CD14-positive monocyte (primary cell): ENCODE measurements at places on chromosomes 5 and 9.

DNA sequence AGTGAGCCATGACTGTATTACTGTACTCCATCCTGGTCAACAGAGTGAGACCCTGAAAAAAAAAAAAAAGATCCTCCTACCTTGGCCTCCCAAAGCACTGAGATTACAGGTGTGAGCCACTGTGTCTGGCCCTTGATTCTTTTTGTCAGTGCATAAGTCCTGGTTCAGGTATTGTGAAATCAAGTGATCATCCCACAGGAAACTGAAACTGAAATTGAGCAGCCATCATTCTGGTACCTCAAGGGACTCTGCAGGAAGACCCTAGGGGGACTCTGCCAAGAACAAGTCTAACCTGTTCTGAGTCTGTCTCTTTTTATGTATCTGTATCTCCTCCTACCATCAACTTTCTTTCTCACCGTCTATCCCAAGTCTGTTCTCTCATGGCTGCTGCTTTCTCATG, 1.9 kb upstream of the DCAF10 start:
- DNase-seq = no peak

DNA sequence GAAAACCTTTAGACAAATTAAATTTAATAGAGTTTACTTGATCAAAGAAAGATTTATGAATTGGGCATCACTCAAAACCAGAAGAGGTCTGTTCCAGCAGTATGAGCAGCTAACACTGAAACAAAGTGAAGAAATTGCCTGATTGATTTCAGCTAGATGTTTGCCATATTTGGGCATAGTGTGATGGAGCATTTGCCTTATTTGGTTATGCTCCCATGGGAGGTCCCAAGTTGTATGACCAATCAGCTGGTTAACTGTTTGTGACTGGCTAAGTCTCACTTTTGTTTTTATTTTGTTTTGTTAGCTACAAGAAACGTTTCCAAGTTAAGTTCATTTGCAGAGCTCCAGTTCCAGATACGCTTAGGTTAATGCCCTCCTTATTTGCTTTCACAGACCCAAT, 53.3 kb upstream of the LMNB1 start:
- DNase-seq = no peak

- DNase-seq = no peak
These were observed 654.3 kb downstream of the CCDC171 start for GRCh38 chr9:16207161-16207560.

GRCh38 chr9:33517373-33517772, 6.7 kb upstream of the ANKRD18B start:
- DNase-seq = no peak

DNA sequence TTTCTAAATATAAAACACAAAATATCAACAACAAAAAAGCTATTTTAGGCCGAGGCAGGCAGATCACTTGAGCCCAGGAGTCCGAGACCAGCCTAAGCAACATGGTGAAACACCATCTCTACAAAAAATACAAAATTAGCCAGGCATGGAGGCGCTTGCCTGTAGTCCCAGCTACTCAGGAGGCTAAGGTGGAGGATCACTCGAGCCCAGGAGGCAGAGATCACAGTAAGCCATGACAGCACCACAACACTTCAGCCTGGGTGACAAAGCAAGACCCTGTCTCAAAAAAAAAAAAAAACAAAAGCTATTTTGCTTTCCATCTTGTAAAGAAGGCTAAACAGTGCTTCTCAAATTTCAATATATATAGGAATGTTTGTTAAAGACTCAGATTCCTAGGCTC, 11.3 kb downstream of the C5orf15 start:
- DNase-seq = no peak

GRCh38 chr5:158465086-158465972, 606.4 kb upstream of the CLINT1 start:
- DNase-seq = peak; percentile 33

- DNase-seq = peak; percentile 77
These were observed 5.6 kb upstream of the IRF1 start for GRCh38 chr5:132496191-132496630.

GRCh38 chr5:121741156-121741555, 110.5 kb upstream of the FTMT start:
- DNase-seq = no peak

GRCh38 chr5:75214409-75214808, 22.3 kb downstream of the ANKRD31 start:
- DNase-seq = no peak

DNA sequence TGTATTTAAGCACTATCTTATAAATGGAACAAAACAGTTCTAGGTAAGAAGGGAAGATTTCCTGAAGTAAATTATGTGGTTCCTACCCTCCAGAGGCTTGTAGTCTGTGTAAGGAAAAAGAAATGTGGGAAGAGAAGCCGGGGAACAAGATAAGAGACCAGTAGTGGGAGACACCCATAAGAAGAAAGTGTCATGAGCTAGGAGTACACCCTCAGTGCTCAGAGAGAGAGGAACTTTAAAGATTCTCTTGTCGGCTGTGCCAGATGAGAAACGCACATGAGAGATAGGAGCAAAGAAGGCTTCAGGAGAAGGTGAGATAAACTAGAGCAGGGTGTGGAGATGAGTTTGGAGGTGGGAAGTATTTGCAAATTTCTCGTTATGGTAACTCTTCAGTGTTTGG, 18.1 kb downstream of the SLC36A1 start:
- DNase-seq = no peak

DNA sequence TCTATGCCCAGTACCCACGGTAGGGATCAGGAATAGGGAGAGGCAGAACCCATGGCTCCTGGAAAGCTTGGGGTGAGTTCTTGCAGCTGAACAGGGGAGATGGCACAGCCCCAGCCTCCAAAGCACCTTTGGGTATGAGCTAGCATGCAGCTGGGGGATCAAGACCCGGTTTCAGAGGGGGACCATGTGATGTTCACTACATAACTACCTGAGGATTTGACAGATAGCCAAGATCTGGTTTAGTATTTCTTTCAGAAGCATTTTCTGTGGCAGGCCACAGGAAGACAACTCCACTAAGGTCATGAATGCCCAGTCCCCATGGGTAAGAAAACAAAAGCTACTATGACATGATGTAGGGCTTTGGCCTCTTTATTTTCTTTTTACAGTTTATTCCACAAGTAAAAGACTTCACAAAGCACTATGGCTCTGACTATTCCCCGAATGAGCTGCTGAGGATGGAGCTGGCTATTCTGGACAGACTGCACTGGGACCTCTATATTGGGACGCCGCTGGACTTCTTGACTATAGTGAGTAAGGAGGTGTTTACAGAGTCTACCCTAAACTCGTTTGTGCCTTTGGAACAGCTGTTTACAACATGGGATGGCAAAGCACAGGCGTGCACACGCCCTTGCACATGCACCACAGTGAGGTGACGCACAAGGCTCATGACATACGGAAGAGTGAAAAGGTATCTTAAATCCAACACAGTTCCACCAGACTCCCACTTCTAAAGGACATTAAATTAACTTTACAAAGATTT, 3.4 kb downstream of the CCNI2 start:
- DNase-seq = no peak

- no peak for DNase-seq
These were observed 62.5 kb downstream of the MRPL36 start for GRCh38 chr5:1736889-1737711.

DNA sequence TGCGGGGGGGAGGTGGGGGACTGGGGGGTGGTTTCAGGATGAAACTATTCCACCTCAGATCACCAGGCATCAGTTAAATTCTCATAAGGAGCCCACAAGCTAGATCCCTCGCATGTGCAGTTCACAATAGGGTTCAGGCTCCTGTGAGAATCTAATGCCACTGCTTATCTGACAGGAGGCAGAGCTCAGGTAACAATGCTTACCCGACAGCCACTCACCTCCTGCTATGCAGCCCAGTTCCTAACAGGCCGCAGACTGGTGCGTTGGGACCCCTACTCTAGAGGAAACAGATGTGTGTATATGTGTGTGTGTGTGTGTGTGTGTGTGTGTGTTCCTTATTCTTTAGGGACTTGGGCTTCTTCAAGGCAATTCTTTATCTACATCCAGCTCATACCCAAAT, 352.3 kb upstream of the CCNH start:
- no peak for DNase-seq

- no peak for DNase-seq
These were observed 27.0 kb downstream of the C5 start for GRCh38 chr9:121023064-121023463.

DNA sequence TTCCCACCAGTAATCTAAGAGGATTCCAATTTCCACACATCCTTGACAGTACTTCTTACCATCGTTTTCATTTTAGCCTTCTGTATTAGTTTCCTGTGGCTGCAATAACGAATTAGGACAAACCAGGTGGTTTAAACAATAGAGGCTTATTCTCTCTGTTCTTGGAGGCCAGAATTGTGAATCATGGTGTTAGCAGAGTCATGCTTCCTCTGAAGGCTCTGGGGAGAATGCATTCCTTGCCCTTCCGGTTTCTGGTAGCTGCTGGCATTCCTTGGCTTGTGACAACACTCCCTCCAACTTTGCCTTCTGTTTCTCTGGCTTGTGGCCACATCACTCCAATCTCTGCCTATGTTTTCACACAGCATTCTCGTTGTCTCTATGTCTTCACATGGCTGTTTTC, 23.5 kb downstream of the RIGI start:
- DNase-seq = no peak

DNA sequence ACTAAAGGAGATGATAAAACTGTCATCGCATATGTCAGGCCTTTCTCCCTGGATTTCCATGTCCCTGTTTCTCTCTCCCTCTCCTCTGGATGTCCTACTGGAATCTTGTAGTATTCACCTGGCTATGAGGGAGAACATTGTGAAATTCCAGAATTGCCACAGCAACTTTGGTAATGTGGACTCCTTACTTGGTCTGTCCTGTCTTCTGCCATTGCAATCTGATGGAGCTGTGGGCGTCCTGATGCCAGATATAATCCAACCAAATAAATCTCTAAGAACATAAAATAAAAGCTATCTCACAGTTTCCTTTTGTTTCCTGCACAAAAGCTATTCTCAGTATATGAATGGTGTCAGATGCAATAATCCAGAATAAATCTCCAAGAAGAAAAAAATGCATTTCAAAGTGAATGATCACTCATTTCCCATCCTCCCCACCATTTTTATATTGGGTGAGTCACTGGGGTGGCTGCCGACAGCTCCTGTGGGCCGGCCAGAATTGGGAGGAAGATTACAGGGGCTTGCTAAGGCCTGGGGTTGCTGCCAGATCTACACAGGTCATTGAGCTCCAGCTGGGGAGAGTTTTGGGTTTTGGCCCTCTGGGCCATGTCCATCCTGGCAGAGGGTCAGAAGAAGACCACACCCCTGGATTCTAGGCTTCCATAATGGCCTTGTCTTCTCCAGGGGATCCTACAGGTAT, 160.7 kb upstream of the PITX1 start:
- DNase-seq = no peak

DNA sequence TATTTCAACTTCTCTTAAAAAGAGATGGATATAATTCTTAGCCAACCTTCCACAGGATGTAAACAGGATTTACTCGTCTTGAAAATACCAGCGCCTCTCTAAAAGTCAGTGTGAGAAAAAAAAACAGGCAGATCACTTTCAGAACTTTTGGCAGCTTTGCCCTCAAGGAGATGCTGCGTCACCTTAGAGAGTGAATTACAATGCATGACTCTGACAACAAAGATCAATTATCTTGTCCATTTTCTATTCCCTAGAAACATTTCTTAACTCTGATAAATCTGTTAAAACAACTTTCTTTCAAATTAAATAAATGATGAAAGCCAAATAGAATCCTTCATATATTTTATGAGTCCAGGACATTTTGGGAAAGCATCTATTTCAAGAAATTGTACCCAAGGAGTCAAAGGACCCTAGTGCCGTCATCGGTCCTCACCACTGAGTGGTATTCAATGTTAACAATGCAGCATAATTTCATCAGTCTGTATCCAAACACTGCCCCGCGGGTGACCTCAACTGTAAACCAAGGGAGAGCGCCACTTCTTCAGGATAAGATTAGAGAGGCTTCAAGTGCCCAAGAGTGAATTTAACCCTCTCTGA, 536.0 kb downstream of the PDE4D start:
- no peak for DNase-seq
